ENCODE measurements at places on chromosomes 7 and 10. TPM values are rescaled to one million over a fixed set of nuclear protein-coding genes. Genes with fewer than 3 reads are reported as not detected.

Gene ANKRD30A
- total RNA-seq, result not detected

Gene NEUROG3
- total RNA-seq, result not detected

Gene BAMBI
- 3.6 TPM for total RNA-seq

Gene IKZF1
- 248 TPM for total RNA-seq

Gene PLPP4
- total RNA-seq, result not detected

Gene RAMP3
- total RNA-seq, result not detected

Gene PIK3CG
- 30.8 TPM for total RNA-seq

Gene CADPS2
- not detected for total RNA-seq

Gene GPC2
- total RNA-seq, result 13.3 TPM

Gene PAPOLB
- total RNA-seq, result not detected

Gene IGF2BP3
- not detected for total RNA-seq

Gene GALNT17
- total RNA-seq, result not detected

Gene ZNF117
- 1.3 TPM for total RNA-seq

Gene MUC12
- total RNA-seq, result not detected

Gene TMEM273
- total RNA-seq, result 1.2 TPM

Gene SFMBT2
- total RNA-seq, result 27.5 TPM

Gene SLC26A3
- not detected for total RNA-seq

Gene PTF1A
- not detected for total RNA-seq

Gene POM121C
- 88.5 TPM for total RNA-seq

Gene RBAK
- total RNA-seq, result 13.6 TPM
